Heart left ventricle (tissue), 16 donors: ENCODE measurements at places on chromosomes 6 and 20. TPM values are rescaled to one million over a fixed set of nuclear protein-coding genes. Genes with fewer than 3 reads are reported as not detected.

The HLA-DOA gene
- total RNA-seq, result 2.8 TPM

The HSPA12B gene
- 20.6 TPM for total RNA-seq

- no peak for DNase-seq
Measured at GRCh38 chr20:43915211-43916072, 790 bp downstream of the TOX2 start.

- peak; percentile 25 for DNase-seq
Measured at GRCh38 chr6:34242252-34243130, 5.8 kb downstream of the HMGA1 start.

DNA sequence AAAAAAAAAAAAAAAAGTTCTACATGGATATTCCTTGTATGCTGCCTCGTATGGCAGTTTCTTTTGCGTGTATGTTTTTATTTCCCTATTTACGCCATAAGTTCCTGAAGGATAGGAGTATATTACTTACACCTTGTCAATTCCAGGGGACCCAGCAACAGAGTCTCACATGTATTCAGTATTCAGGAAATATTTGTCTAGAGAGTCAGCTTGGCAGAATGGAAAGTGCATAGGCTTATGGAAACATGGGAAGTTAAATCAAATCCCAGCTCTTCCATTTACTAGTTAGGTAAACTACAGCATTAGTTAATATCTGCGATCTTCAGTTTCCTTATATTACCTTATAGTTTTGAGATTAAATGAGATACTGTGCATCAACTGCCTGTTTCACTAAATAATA, 51.1 kb upstream of the SLC22A16 start:
- DNase-seq, result no peak
